Frontal cortex (tissue), 4 donors: ENCODE measurements at places on chromosomes 4 and X.

GRCh38 chr4:38868059-38868960 is 704 bp downstream of the FAM114A1 start:
- DNase-seq: no peak

- no peak for DNase-seq
These were observed 443.4 kb downstream of the PDGFC start for GRCh38 chr4:156528216-156528615.

- DNase-seq: no peak
These were observed 135.2 kb downstream of the EPHA5 start for GRCh38 chr4:65535113-65535512.

DNA sequence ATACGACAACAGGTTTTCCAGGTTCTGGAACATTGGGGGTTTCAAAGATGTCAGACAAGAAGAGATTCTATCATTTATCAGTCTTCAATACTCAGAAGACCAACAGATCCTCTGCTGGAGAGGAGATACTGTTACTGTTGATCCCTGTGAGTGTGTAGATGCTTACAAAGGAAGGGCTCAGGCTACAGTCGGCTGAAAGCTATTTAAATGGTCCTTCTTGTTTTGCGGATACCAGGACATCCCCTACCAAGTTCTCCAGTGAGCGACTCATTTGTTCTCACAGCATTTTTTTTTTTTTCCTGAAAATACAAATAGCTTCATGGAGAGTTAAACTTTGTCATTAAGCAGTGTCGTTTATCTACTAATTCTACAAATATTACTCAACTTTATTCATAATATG is 201.6 kb downstream of the CAMK2D start:
- DNase-seq: no peak

GRCh38 chrX:68365341-68365740 is 68.0 kb downstream of the OPHN1 start:
- no peak for DNase-seq

DNA sequence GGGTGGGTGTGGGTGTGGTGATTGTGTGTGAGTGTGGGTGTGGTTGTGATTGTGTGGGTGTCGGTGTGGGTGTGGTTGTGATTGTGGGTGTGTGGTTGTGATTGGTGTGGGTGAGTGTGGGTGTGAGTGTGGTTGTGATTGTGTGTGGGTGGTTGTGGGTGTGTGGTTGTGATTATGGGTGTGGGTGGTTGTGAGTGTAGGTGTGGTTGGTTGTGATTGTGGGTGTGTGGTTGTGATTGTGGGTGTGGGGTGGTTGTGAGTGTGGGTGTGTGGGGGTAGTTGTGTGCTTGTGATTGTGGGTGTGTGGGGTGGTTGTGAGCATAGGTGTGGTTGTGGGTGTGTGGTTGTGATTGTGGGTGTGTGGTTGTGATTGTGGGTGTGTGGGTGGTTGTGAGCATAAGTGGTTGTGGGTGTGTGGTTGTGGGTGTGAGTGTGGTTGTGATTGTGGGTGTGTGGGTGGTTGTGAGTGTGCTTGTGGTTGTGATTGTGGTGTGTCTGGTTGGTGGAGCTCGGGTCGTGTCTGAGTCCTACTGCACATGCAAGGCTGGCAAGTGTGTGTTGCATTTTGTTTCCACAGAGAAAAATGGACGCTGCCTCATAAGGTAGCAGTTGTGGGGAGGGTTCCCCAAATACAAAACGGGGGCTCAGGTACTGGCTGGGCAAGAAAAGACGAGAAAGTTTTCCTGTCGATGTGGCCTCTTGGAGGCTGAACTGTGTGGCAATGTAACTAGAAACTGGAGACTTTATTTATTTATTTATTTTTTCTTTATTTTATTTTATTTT is 116.7 kb downstream of the UBE2K start:
- DNase-seq: no peak

DNA sequence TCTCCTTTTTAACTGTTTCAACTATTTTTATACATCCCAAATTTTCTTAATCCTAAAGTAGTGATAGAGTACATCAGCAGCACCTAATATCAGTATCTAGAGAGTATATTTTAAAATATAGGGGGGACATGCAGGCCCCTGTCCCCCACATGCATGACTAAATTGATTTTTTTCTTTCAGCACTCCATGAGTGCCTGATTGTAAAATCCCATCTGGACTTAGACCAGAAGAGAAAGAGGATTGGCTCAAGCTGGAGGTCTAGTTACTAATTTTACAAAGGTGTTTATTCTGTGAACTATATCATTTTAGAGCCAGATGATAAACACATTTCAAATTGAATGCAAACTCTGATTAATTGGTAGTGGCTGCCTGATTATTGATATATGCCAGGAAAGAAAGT is 1533.9 kb upstream of the PABPC4L start:
- DNase-seq: no peak

GRCh38 chr4:108030332-108030731 is 40.6 kb downstream of the HADH start:
- no peak for DNase-seq

DNA sequence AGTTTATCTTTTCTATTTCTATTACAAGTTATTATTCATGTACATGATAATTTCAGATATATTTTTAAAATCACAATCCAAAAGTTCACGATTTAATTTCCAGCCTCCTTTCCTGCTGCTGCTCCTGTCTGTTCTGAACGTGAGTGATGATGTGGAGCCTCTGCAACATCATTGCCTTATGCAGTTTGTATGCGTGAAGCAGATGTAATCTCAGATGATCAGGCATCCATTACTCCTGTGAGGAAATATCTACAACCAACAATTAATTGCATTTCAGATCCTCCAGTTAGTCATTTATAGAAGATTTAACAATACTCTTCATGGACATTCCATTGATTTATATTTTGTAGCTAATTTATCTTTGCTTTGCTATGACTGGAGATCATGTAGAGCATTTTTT is 668.7 kb upstream of the EPHA5 start:
- no peak for DNase-seq

GRCh38 chr4:108008721-108009120 is 19.0 kb downstream of the HADH start:
- no peak for DNase-seq
